Activated CD8-positive, alpha-beta T cell treated with anti-CD3 and anti-CD28 coated beads, Interleukin-2, amount 10 ng/mL, durations not matched to agents 7 days and 5 days (primary cell): ENCODE measurements at places on chromosomes 13 and 19. TPM values are rescaled to one million over a fixed set of nuclear protein-coding genes. Genes with fewer than 3 reads are reported as not detected.

Gene RASIP1
- total RNA-seq, result 0.42 TPM

GRCh38 chr19:3575260-3575741 lies 2.6 kb downstream of the HMG20B start:
- H3K27ac ChIP-seq, result no peak overlapping the region
- peaks cover 16% of the 10 kb centered on the region for H3K4me1 ChIP-seq
- H3K4me3 ChIP-seq, result no peak overlapping the region
- DNase-seq, result peak; percentile 37

Gene C19orf33
- total RNA-seq, result not detected

- H3K4me3 ChIP-seq, result no peak overlapping the region
- no peaks in the 10 kb centered on the region for H3K4me1 ChIP-seq
- H3K27me3 ChIP-seq, result no peaks in the 10 kb centered on the region
- H3K27ac ChIP-seq, result no peak overlapping the region
Observed at GRCh38 chr19:31144075-31144870, 205.0 kb downstream of the TSHZ3 start.

Gene ZNF44
- total RNA-seq, result 11.6 TPM

- peak overlapping the region; percentile 5 for H3K27ac ChIP-seq
- no peaks in the 10 kb centered on the region for H3K27me3 ChIP-seq
- H3K36me3 ChIP-seq, result peaks cover 21% of the 10 kb centered on the region
- no peaks in the 10 kb centered on the region for H3K4me1 ChIP-seq
- H3K4me3 ChIP-seq, result no peak overlapping the region
Observed at GRCh38 chr19:40703029-40703755, 12.7 kb upstream of the NUMBL start.

DNA sequence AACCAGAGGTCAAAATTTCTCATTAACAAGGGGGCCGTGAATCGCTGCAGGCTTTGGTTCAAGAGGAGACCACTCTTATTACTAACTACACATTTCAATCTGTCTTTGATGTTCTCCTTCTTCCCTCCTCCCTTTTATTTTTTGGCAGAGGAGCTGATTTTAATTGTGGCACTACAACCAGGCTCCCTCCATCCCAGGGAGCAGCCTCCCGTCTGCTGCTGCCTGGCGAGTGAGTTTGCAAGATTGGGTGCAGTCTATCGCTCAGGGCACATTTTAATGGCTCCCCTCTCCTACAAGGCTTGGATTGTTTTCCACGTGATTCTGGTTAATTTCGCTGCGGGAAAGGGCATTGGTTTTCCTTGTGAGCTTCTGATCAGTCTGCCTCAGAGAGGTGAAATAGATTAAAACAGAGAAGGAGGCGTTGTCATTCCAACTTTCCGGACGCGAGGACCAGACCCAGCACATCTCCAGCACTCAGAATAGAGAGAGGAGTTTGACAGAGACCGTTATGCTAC lies 81.4 kb downstream of the KCTD15 start:
- no peak overlapping the region for H3K27ac ChIP-seq
- DNase-seq, result no peak
- no peak overlapping the region for H3K4me3 ChIP-seq
- no peaks in the 10 kb centered on the region for H3K27me3 ChIP-seq

Gene OR10H1
- not detected for total RNA-seq

Gene SKA3
- total RNA-seq, result 52.5 TPM

DNA sequence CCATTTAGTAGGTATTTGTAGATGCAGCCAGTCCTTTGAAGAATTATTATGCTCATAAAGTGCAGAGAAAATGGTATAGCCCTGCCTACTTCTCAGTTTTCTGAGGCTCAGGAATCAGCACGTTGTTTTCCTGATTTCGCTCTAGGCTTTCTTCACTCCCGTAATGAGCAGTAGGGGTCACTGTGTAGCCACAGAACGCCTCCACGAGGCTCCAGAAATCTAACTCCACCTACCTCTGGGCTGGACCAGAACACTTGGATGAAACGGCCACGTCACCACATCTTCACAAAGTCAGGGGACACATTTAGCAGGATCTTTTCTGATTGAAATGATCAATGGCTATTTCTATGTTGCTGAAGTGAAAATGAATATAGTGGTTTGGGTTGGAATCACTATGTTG lies 49.8 kb upstream of the GTF3A start:
- H3K27me3 ChIP-seq, result peaks cover 9% of the 10 kb centered on the region
- H3K4me1 ChIP-seq, result peaks cover 9% of the 10 kb centered on the region
- no peak overlapping the region for H3K4me3 ChIP-seq
- no peaks in the 10 kb centered on the region for H3K36me3 ChIP-seq

Gene UNC13A
- total RNA-seq, result 0.03 TPM

DNA sequence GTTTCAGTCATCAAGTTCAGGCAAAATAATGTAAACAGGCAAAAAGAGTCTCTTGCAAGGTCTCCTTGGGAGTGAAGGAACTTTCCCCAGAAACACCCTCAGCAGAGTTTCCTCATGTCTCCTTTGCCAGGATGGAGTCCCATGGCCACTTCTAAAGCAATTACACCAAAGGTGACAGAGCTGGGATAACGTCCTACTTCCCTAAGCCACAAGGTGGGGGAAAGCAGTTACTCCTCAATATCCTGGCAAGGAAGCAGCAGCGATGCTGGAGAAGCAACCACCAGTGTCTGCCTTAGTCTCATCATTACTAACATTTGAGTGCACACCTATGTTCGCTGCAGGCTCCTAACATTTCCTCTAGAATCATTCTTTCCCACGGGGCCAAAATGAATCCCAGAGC lies 88.6 kb downstream of the UBL3 start:
- H3K27ac ChIP-seq, result no peak overlapping the region
- H3K4me1 ChIP-seq, result peaks cover 34% of the 10 kb centered on the region
- no peak for DNase-seq
- H3K4me3 ChIP-seq, result no peak overlapping the region
- H3K27me3 ChIP-seq, result no peaks in the 10 kb centered on the region
- peaks cover 3% of the 10 kb centered on the region for H3K36me3 ChIP-seq

Gene CYP4F8
- not detected for total RNA-seq

Gene KLK7
- total RNA-seq, result not detected

Gene GPR183
- 5.0 TPM for total RNA-seq

- peak overlapping the region; percentile 99 for H3K4me3 ChIP-seq
- H3K27ac ChIP-seq, result peak overlapping the region; percentile 97
- no peaks in the 10 kb centered on the region for H3K27me3 ChIP-seq
- peaks cover 30% of the 10 kb centered on the region for H3K4me1 ChIP-seq
- H3K36me3 ChIP-seq, result peaks cover 38% of the 10 kb centered on the region
Observed at GRCh38 chr19:34428549-34429285, 536 bp downstream of the UBA2 start.
